ENCODE measurements at places on chromosomes 1 and 21.
A peak's percentile ranks its signal among the peaks of the same experiment; 100 is the strongest.

DNA sequence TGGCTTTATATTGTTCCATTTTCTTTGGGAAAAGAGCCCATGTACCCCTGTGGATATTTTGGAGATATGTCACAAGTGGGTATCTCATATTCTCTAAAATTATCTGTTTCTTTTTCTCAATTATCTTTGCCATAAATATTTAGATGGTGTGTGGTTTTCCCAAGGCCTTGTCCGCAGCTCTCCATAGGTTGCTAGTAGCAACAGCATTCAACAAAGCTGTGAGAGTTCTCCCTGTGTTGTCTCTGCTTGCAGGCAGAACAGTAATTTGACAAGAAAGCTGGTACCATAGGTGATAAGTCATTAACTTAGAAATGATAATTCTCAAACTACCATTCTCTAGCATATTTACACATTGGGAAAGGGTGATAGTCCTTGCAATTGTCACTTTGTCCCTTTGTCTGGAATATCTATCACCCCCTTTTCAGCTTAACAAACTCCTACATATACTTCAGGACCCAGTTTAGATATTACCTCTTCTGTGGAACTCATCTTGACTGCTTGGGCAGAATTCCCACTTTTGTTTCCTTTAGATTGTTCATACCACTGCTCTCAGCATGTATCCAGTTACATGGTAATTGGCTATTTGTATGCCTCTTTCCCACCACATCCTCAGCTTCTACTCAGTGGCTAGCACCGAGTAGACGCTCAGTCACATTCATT lies 8.9 kb downstream of the CD101 start:
- no peak for DNase-seq

DNA sequence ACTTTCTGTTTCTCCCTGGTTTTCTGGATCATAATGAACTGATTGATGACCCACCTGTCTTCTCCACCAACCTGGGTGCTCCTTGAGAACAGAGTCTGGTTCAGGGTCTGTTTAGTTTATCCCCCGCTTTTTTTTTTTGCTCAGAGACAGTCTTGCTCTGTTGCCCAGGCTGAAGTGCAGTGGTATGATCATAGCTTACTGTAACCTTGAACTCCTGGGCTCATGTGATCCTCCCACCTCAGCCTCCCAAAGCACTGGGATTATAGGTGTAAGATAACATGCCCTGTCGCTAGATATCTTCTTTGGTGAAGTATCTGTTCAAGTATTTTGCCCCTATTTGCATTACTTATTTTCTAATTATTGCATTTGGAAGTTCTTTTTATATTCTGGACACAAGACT lies 30.2 kb upstream of the CITED4 start:
- DNase-seq = no peak

- peak; percentile 78 for DNase-seq
Measured at GRCh38 chr1:59096501-59096900, 200.4 kb upstream of the FGGY start.

DNA sequence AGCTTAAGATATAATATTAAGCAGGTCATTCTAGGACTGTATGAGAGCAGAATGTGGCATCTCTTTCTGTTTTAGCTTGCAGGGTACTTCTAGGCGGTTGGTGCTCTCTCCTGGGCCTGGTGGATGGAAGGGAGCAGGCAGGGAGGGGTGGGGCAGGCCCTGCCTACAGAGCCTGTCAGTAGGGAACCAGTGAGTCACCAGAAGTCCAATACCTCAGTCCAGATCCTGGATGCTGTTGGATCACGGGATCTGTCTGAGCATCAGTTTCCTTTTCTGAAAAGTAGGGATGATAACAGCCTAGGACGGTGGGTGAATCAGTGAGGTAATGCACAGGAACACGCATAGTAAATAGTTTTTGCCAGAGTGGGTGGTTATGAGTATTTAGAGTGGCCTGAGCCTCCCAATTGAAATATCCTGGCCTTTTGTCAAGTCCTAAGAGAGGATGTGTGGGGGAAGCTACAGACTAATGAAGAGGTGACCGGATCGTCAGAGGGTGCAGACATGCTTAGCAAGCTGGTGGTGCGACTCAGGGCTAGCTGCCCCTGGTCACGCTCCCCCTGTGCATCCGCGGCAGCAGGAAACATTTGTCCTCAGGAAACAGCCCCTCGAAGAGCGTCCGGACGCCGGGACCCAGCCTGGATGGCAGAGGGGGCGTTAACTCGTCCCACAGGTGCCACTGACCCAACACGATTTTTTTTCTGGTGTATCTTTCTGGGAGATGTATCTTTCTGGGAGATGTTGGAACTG lies 23.9 kb downstream of the NAV1 start:
- no peak for DNase-seq

- no peak for DNase-seq
Measured at GRCh38 chr1:155897746-155898145, 13.4 kb downstream of the RIT1 start.

DNA sequence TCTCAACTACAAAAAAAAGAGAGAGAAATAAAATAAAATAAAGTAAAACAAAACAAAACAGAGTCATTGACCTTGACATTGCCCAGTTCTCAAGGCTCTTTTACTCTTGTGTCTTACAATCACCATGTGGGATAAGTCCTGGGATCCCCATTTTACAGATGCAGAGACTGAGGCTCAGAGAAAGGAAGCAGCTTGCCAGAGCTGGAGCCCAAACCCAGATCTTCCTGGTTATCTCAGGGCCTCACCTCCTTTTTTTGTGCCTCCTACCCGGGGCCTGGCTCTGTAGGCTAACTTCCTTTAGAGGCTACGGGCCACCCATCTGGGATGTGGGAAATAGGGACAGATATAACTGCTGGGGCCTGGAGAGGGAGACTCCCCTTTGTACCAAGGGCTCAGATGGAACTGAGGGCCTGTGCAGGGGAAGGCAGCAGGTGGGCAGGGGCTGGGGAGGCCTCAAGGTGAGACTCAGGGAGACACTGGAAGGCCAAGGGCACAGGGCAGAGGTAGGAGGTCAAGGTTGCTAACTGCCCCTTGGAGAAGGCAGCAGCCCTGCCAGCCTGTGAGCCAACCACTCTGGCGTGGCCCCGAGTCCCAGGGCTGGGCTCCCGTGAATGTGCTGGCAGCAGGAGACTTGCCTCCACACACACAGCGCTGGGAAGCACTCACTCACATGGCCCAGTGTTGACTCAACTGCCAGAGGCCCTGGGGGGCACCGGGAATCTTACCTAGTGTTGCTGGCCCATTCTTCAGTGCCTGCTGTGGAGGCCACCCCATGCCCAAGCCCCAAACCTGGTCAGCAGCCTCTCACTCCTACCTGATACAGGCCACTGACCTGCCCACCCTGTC lies 6.5 kb upstream of the ECE1 start:
- DNase-seq = no peak

DNA sequence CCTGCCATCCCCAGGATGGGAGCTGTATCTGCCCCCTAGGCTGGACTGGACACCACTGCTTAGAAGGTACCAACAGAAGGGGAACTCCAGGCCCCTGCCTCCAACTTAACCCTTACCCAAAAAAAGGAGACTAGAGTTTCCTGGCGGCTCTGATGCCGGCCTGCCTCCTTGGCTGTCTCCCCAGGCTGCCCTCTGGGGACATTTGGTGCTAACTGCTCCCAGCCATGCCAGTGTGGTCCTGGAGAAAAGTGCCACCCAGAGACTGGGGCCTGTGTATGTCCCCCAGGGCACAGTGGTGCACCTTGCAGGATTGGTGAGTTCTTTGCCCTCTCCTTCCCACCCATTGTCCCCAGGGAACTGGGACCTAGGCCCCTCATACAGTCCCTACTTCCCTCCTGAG lies 8.1 kb upstream of the LRRC71 start:
- no peak for DNase-seq

DNA sequence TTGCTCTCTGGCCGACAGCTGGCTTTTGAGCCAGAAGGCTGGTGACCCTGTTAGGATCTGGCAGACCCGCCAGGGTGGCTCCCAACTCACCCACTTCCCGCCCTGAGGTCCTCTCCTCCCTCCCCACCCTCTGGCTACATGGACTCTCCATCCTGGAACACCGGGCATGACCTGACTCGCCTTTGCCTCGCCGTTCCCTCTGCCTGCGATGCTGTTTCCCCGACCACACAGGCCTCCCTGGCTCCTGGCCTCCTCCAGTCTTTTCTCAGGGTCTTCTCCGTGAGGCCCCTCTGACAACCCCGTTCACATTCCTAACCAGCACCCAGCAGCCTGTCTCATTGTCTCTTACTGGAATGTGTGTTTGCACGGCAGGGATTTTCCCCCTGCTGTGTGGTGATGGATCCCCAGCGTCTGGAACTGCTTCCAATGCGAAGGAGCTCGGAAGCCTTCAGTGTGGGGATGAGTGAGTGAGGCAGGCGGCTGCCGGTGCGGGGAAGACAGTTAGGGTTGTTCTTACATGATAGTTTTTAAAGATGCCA lies 46.0 kb upstream of the POFUT2 start:
- DNase-seq = no peak

DNA sequence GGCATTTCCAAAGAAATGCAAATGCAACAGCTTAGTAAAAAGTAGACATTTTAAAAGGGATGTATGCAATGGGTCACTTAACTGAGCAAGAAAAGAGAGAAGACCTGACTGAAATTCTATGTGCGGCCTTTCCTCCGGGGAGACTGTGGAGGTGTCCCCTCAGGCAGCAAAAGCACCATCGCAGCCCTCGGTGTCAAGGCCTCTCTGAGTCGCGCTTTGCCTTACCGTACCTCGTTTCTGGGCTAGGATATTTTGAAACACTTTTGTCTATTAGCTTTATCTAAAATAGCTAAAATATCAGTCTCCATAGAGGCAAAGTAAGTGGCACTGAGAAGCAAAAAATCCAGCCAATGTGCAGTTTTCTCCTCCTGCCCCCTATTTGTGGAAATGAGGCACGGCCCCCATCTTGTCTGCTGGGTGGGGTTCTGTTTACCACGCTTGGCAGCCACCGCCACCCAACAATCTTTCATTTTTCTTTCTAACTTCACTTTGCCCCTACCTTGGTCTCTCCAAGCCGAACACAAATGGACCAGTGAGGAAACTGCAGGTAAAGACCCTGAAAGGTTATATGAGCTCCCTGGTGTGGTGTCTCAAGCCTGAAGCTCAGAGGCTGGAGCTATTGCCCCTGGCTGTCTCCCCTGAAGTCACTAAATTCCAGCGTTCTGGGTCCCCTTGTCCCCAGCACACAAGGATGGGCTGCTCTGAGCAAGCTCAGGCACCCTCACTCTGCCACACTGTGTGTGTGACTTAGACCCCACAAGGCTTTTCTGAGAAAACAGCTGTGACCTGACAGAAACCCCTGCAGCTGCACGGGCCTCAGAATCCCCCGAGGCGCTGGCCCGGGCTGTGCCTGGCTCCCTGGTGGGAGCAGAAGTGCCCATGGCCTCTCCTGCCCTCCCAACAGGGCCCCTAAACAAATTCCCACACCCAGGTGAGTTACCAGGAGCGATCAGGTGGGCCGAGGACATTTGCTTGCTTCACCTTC lies 1.6 kb downstream of the CD247 start:
- no peak for DNase-seq

DNA sequence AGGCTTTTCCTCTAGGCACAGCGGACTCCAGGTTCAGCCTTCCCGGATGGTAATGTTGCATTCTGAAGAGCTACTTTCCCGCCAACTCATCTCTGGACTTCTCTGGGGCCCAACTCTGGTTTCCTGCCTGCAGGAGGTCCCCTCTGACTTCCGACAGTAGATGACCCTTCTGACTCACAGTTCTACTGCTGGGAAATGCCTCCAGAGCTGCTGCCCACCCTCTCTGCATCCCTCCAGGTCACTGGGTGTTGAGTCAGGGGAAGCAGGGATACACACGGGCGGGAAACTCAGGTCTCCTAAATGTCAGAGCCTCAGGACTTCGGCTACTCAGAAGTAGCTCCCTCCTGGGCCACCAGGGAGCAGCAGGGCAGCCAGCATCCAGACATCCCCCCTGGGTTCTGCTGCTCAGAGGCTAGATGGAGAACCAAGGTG lies 2.1 kb upstream of the KIF21B start:
- peak; percentile 59 for DNase-seq

DNA sequence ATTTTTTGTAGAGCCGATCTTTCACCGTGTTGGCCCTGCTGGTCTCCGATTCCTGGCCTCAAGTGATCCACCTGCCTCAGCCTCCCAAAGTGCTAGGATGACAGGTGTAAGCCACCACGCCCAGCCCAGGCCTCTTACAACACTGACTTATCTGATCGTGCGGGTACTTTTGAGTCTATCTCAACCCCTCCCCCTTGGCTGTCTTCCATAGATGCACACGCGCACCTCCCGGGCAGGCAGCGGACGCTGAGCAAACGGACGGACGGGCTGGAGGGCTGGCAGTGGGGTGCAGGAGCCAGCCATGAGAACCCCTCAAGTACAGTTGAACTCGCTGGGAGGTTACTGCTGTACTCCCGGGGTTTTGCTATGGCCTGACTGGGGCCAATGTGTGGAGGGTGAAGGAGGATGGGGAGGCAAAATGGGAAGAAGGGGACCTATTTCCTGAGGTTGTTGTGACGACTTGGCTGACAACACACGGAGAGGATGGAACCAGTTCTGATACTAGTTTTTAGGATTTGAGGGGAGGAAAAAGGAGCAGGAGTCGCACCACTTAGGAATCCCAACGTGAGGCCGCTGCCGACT lies 959 bp downstream of the CD58 start:
- peak; percentile 90 for DNase-seq

- peak; percentile 74 for DNase-seq
Measured at GRCh38 chr1:176880955-176881595, 283.4 kb downstream of the ASTN1 start.

DNA sequence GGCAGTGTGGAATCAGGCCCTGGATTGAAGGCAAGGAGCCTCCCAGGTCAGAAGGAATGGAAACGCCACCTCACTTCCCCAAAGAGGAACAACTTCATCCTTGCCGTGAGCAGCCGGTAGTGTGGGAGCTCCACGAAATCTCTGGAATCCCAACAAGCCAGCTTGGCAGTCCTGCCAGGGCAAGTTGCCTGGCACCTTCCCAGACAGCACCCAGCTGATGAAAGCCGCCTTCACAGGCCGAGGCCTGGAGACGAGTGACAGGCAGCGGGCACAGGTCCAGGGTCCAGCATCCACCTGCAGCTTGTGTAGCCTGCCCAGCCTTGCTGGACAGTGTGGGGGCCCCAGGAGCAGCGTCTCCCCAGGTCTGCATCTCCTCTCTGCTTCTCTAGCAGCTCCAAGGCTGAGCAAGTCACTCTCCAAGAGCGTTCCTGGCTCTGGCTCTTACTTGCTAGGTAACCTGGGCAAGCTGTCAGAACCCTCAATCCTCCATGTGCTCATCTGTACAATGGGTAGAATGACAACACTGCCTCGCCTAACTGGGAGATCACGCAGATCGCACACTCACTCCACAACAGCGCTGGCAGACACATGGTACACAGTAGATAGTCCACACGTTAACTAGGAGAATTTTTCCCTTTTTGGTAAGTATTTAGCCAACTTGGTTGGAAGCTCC lies 43.0 kb downstream of the ACOT7 start:
- DNase-seq = no peak

All from hematopoietic multipotent progenitor cell treated with erythropoietin and hydrocortisone succinate and interleukin-3 and kit ligand, for 4 days (in vitro differentiated cells).